ENCODE measurements at places on chromosomes 4 and X. TPM values are rescaled to one million over a fixed set of nuclear protein-coding genes. Genes with fewer than 3 reads are reported as not detected.

DNA sequence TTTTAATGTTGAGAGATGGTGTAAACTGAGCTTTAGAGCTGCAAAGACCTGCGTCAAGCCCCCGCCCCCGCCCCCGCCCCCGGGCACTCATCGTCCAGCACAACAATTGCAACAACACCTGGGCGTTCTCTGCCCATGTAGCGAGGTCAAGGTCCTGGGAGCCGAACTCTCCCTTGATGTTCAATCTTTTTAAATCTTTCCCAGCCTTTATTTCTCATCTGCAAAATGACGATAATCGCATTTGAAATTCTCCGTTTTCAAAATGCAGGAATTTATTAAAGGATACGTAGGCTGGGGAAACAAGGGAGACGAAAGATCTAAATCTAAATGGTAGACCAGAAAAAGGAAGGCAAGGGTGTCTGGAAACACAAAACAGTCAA lies 648 bp upstream of the MSMO1 start:
- no peak for DNase-seq

The KCTD8 gene
- total RNA-seq = not detected

The BANK1 gene
- total RNA-seq = not detected

GRCh38 chr4:186148336-186148975 lies 42.9 kb upstream of the CYP4V2 start:
- DNase-seq = no peak

DNA sequence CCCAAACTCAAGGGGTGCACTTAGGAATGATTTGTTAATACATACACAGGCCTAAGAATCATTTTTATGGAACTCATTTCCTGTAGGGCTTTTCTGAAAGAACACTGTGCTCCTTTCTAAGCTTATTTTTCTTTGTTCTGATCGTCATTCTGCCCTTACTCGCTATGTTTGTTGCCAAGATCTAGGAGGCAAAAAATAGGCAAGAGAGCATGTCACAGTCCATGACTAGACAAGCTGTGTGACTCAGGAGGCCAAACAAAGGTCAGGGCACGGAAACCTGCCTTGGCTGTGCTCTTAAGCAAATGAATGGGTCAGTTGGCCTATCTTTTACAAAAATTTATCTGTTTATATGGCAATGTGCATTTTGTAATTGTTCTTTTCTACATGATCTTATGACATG lies 42.5 kb upstream of the C1GALT1C1 start:
- DNase-seq = no peak

The RNF175 gene
- total RNA-seq = not detected

All from activated CD8-positive, alpha-beta memory T cell treated with anti-CD3 and anti-CD28 coated beads, Interleukin-2, amount 10 ng/mL, durations not matched to agents 7 days and 5 days (primary cell).